ENCODE measurements at places on chromosomes 5 and 9.

GRCh38 chr9:86637515-86637914 lies 283.3 kb upstream of the TUT7 start:
- DNase-seq, result no peak

DNA sequence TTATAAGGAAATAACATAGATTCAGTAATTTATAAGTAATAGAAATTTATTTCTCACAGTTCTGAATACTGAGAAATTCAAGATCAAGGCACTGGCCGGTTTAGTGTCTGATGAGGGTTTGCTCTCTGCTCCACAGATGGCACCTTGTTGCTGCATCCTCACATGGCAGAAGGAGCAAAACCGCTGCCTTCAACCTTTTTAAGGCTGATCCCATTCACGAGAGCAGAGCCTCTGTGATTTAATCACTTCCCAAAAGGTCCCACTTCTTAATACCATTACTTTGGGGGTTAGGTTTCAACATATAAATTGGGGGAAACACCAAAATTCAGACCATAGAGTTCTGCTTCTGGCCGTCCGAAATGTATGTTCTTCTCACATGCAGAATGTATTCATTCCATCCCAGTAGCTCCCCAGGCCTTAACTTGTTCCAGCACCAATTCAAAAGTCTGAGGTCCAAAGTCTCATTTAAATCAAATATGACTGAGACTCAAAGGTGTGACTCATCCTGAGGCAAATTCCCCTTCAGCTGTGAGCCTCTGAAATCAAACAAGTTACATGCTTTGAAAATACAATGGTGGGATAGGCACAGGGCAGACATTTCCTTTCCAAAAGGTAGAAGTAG lies 30.6 kb downstream of the BAAT start:
- DNase-seq, result no peak

DNA sequence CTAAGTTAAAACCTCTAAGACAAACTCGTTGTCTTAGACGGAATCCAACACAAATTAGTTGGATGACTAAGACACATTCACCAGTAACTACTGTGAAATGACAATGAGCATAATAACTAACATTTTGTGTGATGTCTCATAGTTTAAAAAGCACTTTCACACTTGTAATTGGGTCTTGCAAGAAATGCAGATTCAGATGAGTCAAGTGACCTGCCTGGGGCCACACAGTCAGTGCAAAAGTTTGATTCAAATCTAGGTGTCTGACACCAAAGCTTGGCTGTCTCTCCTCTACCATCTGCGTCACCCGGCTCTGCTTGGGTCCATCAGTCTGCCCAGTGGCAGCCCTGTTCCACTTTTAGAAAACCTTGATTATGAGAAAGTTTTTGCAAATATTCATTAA lies 143.7 kb downstream of the TTLL11 start:
- DNase-seq, result no peak

- no peak for DNase-seq
These were observed 6.3 kb upstream of the CLPTM1L start for GRCh38 chr5:1351156-1351555.

GRCh38 chr9:10146517-10147331 lies 466.1 kb downstream of the PTPRD start:
- no peak for DNase-seq

DNA sequence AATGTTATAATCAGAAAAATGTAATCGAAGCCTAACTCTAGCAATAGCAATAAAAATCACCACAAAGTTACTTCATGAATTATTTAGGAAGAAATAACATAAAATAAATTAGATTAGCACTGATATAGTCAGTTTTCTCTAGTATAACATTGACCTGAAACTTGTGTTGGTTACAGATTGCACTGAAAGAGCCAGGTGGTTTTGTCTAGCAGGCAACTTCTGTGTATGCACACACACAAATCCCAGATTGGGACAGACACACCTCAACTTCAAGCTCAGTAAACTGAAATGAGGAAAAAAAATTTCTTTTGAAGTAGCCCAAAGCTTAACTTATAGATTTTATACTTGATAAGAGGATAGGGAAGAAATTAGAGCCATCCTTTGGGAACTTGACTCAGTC lies 129.3 kb downstream of the EFNA5 start:
- no peak for DNase-seq

DNA sequence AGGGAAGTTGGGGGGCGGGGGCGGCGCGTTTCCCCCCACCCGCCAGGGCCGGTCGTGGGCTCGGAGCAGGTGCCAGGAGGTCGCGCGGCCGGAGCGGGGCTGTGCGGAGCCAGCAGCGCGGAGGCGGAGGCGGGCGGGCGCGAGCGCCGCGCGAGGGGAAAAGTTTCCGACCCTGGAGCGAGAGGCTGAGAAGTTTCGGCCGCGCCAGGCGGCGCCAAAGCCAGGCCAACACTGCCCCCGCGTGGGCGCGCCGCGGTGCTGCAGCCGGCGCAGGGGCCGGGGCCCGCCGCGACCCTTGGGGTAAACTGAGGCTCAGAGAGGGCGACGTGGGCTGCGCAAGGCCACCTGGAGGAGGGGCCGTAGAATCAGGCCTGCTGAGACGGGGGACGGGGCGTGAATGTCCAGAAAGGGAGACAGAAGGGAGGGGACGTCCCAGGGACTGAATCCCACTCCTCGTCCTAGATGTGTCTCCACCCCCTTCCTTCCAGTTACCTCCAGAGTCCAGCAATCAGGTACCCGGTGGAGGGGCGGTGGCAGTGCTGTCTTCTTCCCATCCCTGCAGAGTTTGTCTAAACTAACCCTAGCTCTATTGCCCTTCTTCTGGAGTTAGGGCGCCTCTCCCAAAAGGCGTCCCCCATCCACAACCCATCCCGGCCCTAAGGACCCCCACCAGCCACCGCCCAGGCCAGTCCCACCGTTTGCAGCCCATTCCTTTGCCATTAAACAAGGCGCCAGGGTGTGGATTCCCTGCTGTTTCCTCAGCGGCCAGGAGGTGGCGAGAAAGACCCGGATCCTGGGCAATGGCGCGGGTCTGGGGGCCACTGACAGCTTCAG lies 10.2 kb downstream of the C9orf50 start:
- DNase-seq, result peak; percentile 22
